Motor neuron (in vitro differentiated cells): ENCODE measurements at places on chromosomes 7 and 10. TPM values are rescaled to one million over a fixed set of nuclear protein-coding genes. Genes with fewer than 3 reads are reported as not detected.
A peak's percentile ranks its signal among the peaks of the same experiment; 100 is the strongest.

SPDYE2 gene
- 0.29 TPM in 1 of 2 replicates, not detected in the other for total RNA-seq

PTPN20 gene
- 0.58 TPM in 1 of 2 replicates, not detected in the other for total RNA-seq

TMEM168 gene
- 15.3 and 21.4 TPM in 2 replicates for total RNA-seq

FAM24A gene
- not detected in 2 replicates for total RNA-seq

FGFBP3 gene
- total RNA-seq: 0.32 and 0.36 TPM in 2 replicates

CPED1 gene
- total RNA-seq: 21.8 and 29.1 TPM in 2 replicates

GRM3 gene
- total RNA-seq: 2.6 and 3.3 TPM in 2 replicates

CPA2 gene
- 0.49 and 1.3 TPM in 2 replicates for total RNA-seq

RNF32 gene
- 6.9 and 8.1 TPM in 2 replicates for total RNA-seq

GJD4 gene
- total RNA-seq: not detected in 2 replicates

CALML3 gene
- not detected in 2 replicates for total RNA-seq

SPDYE6 gene
- 0.36 and 0.38 TPM in 2 replicates for total RNA-seq

UPK3BL1 gene
- total RNA-seq: 7.0 and 7.3 TPM in 2 replicates

DNA sequence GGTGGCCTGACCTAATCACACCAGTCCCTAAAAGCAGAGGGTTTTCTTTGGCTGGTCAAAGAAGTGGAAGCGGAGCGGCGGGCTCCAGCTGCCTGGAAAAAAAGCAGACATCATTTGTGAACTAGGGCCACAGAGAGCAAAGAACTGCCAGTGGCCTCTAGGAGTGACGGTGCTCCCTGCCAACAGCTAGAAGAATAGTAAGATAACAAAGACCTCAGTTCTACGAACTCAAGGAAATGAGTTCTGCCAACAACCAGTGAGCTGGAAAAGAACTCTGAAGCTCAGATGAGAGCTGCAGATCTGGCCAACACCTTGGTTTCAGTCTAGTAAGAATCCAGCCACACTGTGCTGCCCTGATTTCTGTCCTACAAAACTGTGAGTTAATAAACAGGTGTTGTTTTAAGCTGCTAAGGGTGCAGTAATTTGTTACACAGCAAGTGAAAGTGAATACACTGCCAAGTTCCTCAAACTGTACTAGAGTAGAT lies 178.0 kb downstream of the SRPK2 start:
- peak; percentile 15 for ATAC-seq

DNA sequence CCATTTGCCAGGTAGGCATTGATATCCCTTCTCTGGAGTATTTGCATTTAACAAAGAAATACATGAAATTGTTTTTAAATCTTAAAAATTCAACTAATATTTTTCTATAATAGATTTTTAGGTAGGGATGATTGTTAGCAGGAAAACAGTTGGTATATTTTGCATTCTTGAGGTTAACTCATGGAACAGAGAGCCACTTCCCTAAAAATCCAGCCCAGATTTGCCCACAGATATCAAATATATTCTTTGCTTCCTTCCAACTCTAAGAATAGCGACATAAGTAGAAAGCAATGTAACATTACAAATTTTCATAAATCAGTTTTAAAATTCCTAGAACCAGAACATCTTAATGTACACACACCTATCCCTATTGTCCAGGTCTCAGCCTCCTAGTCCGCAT lies 45.0 kb upstream of the ANLN start:
- ATAC-seq: no peak

DNA sequence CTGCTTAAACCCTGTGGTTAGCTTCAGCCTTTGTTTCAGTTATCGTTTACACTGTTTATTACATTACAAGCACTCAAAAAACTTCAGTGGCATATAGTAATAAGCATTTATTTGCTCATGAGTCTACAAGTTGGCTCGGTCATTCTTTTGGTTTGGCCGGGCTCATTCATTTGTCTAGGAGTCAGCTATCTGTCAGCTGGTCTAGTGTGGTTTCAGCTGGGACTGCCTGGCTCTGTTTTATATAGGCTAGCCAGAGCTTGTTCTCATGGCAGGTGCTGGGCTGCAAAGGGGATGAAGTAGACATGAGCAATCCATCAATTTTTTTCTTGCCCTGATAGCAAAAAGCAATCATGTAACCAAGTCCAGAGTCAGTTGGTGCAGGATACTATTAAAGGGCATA lies 103.6 kb downstream of the MKLN1 start:
- no peak for ATAC-seq

DNA sequence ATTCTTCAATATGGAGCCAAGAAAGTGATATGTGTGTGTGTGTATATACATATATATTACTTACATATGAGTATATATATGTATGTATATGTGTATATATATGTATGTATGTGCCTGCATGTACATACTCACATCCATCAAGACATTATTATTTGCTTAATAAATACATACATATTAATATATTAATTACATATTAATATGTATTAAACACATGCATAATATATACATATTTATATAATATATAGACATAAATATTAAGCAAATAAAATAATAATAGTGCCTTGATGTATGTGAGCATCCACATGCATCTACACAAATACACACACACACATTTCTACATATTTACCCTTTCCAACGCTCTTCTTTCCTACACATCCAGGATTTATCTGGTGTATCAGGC lies 88.7 kb upstream of the KCNMA1 start:
- no peak for ATAC-seq

DNA sequence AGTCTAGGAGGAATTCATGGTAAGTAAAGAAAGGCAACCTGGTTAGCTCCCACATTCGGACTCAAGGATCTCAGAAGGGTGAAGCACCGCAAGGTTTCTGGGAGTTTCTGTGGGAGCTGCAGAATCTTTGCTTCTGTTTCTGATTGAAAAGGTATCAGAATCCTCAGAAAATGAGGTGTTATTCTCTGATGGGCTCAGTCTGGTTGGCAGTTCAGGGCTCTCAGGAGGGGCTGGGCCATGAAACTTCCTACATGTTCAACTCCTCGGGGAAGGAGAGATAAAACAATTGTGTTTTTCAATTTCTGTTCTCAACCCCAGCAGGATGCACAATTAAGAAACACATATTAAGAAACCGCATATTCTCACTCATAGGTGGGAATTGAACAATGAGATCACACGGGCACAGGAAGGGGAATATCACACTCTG lies 9.1 kb downstream of the OR2A7 start:
- ATAC-seq: no peak

DNA sequence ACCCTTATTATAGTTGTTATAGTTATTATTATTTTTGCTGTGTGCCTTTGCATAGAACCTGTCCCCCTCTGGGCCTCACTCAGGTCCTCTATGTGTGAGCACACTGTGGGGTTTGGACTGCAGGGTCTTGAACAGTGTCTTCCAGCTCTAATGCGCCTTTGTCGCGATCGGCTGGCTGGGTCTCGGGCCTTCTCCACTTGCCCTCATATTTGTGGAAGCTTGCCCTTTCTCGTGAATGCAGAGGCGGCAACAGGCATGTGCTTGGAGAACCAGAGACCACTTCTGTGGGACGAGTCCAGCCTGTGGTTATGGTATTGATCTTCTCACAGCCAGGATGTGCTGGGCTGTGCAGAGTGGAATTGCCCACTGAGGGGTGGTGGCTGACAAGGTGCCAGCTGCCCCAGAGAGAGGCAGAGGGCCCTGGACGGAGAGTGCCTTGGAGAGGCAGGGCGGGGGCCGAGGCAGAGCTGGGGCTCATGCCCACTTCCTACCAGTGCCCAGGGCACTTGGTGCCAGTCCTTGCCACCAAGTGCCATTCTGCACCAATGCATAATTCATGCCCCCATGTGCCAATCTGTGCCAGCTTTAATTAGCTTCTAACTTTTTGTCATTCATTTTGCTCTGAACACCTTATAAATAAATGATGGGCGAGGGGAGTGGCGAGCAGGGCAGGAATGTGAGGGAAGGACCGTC lies 6.8 kb upstream of the CDH23 start:
- ATAC-seq: no peak

DNA sequence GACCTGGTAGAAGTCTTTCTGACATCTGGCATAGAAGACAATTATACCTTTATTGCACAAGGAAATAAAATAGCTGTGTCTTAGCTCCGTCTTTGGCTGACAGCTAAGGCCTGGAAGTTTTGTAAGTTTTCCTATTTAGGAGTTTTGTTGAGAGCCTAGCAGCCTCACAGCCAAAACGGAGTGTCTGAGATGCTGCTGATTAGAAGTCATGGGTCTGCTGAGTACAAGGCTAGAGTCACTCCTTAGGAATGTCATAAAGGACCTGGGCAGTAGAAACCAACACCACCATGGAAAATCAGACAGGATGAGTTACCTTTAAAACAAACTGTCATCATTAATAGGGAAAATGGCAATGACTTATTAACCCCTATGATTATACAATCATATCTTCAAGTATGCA lies 442.5 kb downstream of the KCNMA1 start:
- ATAC-seq: no peak

DNA sequence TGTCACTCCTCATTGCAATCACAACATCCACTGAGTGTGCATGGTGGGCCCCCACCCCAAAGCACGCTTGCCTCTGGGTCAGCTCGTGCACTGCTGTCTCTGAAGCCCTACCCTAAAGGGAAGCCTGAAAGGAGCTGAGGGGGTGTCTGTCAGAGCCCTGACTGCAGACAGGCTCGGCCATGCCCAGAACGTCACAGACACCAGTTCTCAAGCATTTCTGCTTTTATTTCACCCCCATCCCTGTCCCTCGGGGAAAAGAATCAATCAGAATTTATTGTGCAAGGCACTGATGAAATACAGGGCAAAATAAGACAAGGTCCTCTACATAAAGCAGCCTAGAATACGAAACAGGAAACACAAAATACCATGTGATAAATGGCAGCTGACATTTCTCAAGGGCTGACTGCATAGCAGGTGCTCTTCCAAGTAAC lies 231.8 kb downstream of the WDR37 start:
- peak; percentile 64 for ATAC-seq

DNA sequence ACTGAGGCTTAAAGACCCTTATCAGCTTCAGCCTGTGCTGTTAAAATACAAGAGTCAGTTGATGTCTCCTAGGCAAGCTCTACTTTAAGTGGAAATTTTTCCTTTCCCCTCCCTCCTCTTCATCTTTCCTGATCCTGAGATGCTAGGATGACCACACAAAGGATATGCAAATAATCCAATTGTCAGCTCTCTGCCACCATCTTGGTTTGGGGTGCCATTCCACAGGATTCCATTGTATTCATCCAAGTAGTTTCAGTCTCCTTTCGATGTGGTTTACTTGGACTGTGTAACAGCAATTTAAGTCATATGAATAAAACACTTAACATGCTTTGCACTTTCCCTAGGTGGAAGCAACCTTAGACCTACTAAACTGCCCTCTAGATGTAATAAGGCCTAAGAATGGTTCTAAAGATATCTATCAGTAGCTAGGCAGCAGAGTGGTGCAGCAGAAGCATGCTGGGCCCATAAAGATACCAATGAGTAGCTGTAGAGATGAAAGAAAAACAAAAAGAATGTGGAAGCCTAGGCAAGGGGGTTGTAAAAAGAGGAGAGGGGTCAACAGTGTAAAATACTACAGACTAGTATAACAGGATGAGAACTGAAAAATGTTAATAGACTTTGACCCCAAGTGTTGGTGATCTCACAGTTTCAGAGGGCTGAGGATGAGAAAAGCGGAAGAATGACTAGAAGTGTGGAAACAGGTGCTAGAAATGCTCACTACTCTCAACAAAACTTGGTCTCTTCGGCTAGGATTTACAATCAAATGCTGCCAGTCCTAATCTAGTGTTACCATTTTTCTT lies 2.4 kb upstream of the CFAP69 start:
- ATAC-seq: no peak

DNA sequence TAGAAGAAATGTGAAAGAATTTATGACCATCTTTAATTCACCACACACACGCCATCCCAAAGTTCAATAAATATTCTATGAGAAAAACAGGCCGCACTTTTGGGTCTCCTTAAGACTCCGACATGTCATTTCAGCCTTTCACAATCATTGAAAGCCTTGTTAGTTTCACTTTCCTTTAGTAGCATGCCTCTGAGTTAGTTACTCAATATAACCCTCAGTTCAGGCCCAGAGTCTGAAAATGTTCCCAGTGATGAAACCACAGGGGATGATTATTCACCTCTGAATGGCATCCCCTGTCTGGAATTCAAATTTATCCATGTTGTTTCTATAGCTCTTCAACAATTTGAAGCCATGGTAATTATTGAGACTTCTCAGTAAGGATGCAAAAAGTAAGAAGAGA lies 278.1 kb upstream of the NRP1 start:
- no peak for ATAC-seq

DNA sequence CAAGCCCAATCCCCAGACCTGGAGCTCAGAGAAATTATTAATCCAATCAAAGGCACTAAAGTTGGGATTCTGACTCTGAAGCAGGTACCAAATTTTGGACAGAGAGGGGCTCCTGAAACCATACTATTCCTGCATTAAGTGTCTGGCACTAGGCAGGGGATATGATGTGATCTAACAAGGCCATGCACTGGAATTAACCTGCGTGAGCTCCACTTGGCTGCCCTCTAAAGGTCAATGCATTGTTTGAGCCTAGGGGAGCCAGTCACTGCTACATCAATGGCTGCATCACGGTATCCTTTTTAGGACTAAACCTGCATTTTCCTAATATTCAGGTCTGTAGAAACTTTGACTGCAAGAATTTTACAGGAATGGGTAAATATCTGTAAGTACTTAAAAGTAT lies 42.1 kb downstream of the ST8SIA6 start:
- ATAC-seq: no peak

- ATAC-seq: no peak
Measured at GRCh38 chr7:138752518-138753149, 45.2 kb upstream of the TMEM213 start.

GRCh38 chr10:77710081-77710551 lies 72.5 kb upstream of the KCNMA1 start:
- no peak for ATAC-seq

GRCh38 chr7:154469652-154470051 lies 417.5 kb downstream of the DPP6 start:
- ATAC-seq: no peak

GRCh38 chr7:234051-234707 lies 41.8 kb downstream of the FAM20C start:
- ATAC-seq: peak; percentile 59

DNA sequence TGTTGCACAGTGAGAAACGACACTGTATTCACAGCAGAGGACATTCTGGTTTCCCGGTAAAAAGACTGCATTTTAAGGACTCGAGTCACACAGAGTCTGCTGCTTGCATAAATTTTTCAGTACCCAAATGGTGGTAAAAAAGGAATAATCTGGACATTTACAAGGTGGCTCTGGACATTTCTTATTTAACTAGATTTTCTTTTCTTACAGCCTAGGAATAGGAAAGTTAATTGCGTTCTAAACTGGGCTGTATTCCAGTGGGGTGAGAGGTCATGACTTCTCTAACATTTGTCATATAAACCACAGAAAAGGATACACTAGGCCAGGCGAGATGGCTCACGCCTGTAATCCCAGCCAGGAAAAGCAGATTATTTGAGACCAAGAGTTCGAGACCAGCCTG lies 237.5 kb upstream of the KLF6 start:
- ATAC-seq: no peak

DNA sequence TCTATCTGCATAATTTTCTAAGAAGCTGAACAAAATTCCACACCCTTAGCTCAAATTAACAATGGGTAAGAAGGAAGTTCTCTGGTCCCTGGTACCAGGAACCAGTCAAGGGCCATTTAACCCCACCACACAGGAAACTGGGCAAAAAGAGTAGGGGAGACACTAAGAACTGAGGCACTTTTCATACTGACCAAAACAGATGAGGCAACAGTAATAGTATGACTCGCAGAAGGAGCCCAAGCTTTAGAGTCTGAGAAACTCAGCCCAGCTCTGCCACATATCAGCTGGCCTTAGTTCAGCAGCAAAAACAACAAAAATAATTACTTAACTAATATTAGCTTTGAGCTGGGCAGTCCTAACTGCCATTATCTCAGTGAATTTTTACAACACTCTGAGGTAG lies 221.2 kb downstream of the FAM107B start:
- ATAC-seq: peak; percentile 67
